Stimulated activated CD4-positive, alpha-beta T cell treated with anti-CD3 and anti-CD28 coated beads, TNF-alpha, amount 100 ng/mL, for 24 hours (primary cell): ENCODE measurements at places on chromosomes 11 and 22.

GRCh38 chr11:44192017-44192385 lies 96.5 kb downstream of the EXT2 start:
- DNase-seq, result no peak

- no peak for DNase-seq
Observed at GRCh38 chr11:75441804-75442132, 8.8 kb upstream of the KLHL35 start.

DNA sequence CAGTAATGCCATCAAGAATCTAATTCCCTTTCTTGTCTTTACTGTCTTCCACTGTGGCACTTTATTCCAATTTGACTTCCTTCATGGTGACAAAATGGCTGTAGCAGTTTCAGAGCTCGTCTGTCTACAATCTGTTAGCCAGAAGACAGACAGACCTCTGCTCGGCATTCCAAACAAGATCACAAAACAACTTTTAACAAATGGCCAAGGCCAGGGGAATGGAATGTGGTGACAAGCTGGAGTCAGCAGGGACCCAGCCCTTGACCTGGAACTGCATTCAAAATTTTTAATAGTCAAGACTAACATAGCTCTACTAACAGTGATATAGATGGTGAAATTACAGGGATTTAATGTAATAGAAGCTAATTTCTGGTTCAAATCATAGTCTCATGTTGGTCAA lies 637.2 kb downstream of the ETS1 start:
- no peak for DNase-seq

DNA sequence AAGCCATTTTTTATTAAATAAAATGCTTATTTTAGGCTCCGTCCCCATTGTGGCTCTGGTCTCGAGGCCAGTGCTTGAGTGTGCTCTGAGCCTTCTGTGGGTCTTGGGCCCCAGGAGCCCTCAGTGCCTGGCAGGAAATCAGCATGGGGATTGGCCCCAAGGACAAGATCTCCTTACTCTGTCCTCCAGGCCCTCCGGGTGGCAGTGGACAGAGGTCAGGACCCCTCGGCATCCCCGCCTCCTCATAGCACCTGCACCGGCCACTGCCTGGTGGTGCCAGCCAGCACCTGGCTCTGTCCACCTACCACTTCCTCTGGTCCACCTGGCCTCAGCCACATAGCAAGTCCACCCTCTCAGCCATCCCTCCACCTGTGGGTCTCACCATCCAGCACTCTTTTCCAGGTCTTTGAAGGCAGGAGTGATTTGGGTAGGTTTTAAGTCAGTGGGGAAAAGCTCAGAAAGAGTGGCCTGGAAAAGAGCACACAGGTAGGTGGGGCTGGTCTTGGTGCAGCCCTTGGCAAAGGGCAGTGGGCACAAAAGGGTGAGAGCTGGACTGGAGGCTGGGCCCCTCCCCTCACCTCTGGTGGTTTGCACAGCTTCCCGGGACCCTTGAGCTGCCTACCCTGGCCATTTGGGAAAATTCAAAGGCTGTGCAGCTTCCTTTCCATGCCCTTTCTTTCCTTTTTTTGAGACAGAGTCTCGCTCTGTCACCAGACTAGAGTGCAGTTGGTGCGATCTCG lies 3.5 kb downstream of the CLDN5 start:
- DNase-seq, result no peak

- DNase-seq, result no peak
Observed at GRCh38 chr22:48209473-48210197, 1447.2 kb downstream of the TBC1D22A start.

DNA sequence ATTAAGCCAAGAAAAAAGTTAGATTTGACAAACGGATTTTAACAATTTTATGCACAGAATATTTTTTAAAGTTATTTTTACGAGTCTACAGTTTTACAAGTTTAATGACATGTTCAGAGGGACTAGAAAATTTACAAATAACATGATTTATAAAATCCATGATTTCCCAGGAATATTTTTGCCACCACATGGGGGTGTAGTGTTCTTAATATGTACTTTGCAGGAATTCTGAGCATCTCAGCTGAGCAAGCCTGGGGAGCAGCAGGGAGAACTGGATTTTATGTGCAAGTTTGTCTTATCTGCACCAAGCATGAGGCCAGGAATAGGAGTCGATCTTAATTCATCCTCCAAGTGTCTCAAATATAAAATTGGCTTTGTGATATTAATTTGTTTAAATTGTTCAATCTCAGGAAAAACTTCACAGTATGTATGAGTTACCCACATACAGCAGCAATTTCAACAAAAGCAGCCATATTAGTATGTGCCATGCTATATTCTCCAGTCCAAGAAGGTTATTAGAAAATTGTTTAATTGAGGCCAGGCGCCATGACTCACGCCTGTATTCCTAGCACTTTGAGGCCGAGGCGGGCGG lies 826.3 kb downstream of the DLG2 start:
- DNase-seq, result no peak

DNA sequence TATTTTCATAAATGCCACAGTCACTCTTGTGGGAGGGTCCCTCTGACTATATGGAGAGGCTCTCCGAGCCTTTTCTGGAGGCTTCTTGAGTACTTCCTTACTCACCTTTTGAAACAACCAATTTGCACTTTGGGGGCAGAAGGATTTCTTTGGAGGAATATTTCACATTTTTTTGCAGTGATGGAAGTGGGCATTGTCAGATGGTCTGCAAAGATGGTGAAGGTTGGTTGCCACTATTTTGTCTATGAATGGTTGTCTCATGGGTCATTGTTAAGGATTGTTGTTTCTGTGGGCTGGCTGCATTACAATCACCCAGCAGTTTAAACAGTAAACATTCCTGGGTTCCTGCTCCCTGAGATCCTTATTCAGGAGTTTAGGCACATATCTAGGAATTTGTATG lies 388.2 kb downstream of the TMEM135 start:
- DNase-seq, result no peak

DNA sequence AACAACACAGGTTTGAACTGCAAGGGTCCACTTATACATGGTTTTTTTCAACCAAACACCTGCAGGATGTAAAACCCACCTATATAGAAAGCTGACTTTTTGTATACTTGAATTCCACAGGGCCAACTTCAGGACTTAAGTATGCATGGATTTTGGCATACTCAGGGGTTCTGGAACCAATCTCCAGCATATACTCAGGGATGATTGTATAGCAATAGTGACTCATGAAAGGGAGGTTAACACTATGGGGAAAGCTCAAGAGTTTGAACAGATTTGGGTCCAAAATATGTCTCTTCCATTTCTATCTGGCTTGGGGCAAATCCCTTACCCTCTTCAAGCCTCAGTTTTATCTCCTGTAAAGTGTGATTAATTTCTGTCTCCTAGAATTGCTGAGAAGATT lies 94.9 kb downstream of the MICAL2 start:
- DNase-seq, result no peak

DNA sequence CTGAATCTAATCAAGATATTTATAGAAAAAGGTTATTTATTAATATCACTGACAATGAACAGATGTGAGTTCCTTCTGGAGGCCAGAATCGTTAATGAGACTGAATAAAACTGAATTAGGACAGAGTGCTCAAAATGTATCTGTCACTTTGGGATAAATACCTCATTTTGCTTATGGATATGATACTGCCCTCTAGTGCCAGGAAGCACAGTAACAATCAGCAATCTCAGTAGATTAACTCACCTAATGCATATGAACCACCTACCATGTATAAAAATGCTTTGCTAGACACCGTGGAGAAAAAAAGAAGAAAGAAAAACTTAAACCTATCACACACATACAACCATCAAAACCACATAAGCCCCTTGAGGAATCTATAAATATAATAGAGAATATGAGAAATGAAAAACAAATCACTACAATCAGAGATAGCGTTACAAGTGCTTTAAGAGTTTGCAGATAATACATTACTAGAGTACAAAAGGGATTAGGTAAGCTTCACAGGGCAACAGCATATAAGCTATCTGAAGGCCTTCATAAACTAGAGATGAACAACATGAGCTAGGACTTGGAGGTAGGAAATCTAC lies 117.4 kb downstream of the SGSM3 start:
- no peak for DNase-seq

- DNase-seq, result no peak
Observed at GRCh38 chr11:111582881-111583280, 19.4 kb upstream of the SIK2 start.

DNA sequence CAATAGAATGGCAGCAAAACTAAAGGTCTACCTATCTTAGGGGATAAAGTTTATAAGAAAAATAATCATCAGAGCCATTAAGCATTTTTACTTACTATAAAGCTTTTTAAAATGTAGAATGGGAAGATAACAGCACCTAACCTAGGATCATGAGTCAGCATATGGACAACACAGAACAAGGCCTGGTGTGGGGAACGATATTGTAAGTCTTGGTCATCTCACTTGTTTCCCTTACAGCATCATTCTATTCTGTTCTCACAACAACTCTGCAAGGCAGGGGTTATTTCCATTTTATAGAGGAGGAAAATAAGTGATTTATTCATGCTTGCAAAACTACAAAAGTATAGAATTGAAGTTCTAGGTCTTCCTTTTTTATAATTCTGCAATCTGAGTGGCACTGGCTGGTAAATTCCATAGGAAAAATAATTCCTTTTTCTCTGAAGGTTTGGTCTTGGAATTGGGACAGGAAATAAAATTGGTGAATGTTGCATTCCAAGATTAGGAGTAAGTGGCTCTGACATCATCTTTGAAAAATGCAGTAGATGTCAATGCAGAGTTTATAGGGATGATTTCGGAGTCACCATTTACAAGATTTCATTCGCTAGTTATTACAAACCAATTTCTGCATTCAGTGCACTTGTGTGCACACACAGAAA lies 423.0 kb downstream of the DYNC2H1 start:
- no peak for DNase-seq
